ENCODE measurements at places on chromosomes 4 and X.

DNA sequence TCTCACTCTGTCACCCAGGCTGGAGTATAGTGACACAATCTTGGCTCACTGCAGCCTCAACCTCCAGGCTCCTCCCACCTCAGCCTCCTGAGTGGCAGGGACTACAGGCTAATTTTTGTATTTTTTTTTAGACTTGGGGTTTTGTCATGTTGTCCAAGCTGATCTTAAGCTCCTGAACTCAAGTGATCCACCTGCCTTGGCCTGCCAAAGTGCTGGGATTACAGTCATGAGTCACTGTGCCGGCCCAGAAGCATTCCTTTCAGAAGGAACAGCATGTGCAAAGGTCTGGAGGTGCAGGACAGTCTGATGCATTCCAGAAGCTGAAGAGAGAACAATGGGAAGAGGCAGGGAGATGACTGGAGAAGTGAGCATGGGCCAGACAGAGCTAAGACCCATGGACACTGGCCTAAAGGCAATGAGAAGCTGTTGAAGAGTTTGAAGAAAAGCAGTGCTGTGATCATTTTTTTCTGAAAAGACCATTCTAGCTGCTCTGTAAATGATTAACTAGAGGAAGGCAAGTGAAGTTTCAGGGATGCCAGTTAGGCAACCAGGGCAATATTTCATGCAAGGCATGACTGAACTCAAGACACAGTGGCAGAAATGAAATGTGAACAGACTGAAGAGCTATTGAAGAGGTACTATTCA is 43.2 kb downstream of the MANBA start:
- no peak for DNase-seq

GRCh38 chr4:10371121-10371520 is 86.1 kb downstream of the ZNF518B start:
- no peak for DNase-seq

DNA sequence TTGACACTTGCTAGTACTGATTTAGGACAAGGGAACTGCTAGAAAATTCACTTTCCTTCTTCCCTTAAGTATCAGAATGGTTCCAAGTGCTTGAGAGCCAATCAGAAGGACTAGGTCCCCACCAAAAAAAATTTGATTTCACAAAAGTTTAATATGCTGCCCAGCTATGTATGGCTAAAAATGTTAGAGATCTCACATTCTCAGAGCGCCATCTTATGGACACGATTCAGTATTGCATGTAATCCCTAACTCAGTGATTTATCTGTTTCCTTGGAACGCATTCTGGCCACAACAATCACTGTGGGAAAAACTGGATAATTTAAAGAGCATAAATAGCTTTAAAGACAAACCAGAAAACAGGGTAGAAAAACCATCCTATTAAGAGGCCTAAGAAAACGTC is 255.1 kb upstream of the GPC4 start:
- no peak for DNase-seq

- no peak for DNase-seq
These were observed 8.0 kb downstream of the OFD1 start for GRCh38 chrX:13742397-13743176.

DNA sequence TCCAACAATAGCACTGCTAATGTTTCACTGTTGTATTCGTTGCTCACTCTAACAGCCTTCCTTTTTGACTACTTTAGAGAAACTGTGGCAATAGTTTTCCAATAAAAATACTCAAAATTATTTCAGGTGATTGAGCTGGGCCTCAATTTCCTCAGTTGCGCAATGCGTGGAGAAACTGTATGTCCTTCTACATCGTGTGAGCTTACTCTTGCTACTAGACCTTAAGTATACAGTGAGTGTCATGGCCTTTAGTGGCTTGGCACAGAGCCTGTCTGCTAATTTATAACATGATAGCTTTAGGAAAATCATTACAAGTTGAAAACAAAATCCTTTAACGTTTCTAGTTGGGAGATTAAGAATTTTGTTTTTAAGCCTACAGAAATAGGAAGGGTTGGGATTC is 114.5 kb downstream of the COL4A6 start:
- DNase-seq, result no peak

- DNase-seq, result no peak
These were observed 234.3 kb downstream of the HS3ST1 start for GRCh38 chr4:11194431-11194830.

DNA sequence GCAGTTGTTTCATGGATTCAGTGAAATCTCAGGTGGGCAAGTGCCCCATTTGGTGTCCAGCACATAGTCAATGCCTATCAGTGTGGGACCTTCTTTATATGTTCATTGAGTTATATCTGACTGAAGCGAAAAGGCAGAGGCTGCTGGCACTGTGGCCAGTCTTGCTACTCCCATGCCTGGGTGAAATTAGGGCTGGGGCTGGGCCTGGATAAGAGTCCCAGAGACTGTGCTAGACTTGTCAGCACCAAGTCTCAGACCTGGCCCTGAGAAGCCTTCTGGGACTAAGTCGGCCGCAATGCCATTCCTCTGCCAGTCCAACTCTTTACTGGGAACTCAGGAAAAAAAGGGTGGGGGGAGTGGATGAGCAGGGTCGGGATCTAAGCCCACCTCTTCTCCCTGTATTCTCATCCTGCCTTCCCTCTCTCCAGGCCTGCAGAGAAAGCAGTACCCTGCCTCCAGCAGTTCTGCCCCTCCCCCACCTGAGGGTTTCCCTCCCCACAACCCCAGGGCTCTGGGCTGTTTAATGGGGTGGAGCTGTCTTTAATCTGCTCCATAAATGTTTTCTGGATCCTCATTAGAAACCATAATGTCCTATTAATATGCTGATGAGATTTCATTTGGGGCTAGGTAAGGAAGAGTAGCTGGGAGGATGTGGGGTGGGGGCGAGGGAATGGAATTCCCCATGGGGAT is 153.5 kb upstream of the PJA1 start:
- DNase-seq, result no peak

GRCh38 chrX:103183912-103184311 is 31.0 kb upstream of the BEX4 start:
- DNase-seq, result no peak

GRCh38 chr4:110061076-110061475 is 137.3 kb downstream of the ELOVL6 start:
- DNase-seq, result no peak

GRCh38 chr4:25467843-25468242 is 90.8 kb downstream of the ANAPC4 start:
- DNase-seq, result no peak

DNA sequence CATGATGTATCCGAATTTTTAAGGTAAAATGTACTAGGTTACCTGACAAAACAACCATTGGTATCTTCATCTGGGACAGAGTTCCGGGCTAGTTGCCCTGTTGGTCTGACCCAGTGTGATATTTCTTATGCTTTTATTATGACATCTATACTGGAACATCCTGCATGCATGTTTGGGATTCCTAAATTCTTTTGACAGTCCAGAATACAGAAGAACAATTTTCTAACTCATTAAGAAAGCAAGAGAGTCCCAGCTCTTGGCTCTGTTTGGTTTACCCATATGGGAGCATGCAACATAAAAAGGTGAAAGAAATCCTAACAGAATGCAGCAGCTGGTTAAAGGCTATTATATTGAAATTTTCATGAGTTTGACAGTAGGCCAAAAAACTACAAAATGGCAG is 247.7 kb upstream of the FTHL17 start:
- no peak for DNase-seq

- DNase-seq, result no peak
These were observed 3.9 kb upstream of the SAT1 start for GRCh38 chrX:23779025-23779424.

DNA sequence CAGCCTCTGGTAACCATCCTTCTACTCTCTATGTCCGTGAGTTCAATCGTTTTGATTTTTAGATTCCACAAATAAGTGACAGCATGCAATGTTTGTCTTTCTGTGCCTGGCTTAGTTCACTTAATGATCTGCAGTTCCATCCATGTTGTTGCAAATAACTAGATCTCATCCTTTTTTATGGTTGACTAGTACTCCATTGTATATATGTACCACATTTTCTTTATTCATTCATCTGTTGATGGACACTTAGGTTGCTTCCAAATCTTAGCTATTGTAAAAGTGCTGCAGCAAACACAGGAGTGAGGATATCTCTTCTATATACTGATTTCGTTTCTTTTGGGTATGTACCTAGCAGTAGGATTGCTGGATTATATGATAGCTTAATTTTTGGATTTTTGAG is 140.9 kb downstream of the MID1 start:
- no peak for DNase-seq

DNA sequence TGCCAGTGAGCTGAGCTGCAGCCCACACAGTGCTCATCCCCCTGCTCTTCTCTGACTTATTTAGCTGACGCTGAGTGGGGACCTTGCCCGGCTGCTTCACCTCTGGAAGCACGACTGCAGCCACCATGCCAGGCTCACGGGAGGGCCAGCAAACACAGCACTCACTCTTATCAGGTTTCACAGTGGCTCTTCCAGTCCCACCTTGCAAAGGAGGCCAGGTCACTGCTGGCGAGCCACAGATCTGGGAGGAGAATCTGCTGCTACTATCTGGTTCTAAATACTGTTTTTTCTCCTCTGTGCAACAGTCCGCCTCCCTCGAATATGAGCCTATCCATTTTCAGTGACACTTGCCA is 6.7 kb upstream of the SPON2 start:
- no peak for DNase-seq

DNA sequence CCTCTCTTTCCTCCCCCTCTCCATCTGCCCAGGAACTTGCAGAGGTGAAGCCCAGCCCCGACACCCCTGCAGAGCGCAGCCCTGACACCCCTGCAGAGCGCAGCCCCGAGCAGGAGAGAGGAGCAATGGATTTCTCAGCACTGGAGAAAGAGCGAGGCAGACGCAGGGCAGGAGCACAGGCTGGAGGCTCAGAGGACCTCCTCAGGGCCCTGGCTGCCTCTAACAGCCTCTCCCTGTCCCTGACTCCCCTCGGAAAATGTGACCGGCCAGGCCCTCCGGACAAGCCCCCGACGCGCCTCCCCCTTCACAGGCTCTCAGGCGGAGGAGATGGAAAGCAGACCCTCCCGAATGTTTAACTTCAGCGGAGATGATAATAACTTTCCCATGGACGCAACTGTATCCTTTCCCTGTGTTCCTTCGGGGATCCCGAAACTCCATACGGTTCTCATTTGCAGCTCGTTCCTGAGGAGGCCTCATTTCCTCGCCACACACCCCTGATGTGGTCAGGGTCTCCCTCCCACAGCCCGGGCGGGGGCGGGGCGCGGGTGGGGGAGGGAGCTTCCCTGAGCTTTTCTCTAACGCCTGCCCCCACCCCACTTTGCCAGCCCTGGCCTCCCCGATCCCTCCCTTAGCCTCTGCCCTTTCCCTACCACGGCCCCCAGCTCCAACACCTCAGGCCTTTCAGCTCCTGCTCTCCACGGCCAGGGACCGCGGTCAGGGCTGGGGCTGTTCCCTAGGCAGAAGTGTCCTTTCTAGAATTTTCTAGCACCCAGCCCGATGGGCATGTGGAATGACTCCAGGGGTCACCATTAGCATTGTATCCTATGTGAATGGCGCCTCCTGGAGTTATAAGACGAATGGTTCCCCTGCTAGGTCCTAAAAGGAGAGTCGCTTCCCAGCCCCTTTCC is 201.1 kb upstream of the BCOR start:
- no peak for DNase-seq

DNA sequence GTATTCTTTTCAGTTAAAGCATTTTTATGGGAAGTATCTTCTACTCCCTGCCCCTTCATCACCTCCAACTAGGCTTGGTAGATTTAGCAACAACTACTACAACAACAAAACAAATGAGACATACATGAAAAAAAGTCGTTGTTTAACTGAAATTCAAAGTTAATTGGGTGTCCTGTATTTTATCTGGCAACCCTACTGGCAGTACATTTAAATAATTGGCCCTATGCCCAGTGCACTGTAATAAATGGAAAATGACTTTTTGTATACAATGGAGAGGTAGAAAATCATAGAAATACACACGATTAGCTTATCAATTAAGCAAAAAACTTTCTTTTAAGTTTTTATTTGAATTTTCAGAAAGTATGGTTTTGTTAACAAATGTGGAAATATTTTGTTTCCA is 21.4 kb upstream of the CLGN start:
- DNase-seq, result no peak

DNA sequence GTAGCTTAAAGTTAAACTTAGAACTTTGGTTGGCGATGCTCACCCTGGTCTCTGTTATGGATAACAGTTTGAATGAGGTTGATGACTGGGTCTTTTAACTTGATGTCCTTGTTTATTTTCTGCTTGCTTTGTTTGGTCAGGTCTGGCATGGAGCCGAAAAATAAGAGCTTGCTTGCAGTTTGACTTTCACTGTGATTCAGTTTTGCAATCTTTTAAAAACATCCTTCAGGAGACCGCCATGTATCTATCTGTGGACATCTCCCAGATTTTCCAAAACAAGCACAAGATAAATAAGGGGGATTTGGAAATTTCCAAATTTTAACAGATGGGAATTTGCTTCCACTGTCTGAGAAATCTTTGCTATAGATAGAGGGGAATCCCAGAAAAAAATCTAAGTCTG is 246.7 kb downstream of the PALLD start:
- no peak for DNase-seq

DNA sequence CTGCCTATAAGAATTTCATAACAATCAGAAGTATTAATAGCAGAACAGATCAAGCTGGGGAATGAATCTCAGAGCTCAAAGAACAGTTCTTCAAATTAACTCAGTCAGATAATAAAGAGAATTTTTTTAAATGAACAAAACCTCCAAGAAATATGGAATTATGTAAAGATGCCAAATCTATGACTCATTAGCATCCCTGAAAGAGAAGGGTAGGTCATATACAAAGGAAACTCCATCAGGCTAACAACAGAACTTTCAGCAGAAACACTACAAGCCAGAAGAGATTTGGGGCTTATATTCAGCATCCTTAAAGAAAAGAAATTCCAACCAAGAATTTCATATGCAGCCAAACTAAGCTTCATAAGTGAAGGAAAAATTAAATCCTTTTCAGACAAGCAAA is 28.6 kb downstream of the CBR4 start:
- DNase-seq, result no peak

GRCh38 chrX:10064736-10065135 is 92.0 kb upstream of the CLCN4 start:
- no peak for DNase-seq
